ENCODE measurements at places on chromosomes 16 and 17.

- no peak for DNase-seq
Observed at GRCh38 chr16:69323415-69323814, 7.0 kb downstream of the PDF start.

GRCh38 chr16:3785413-3785812 is 68.1 kb upstream of the TRAP1 start:
- no peak for DNase-seq

DNA sequence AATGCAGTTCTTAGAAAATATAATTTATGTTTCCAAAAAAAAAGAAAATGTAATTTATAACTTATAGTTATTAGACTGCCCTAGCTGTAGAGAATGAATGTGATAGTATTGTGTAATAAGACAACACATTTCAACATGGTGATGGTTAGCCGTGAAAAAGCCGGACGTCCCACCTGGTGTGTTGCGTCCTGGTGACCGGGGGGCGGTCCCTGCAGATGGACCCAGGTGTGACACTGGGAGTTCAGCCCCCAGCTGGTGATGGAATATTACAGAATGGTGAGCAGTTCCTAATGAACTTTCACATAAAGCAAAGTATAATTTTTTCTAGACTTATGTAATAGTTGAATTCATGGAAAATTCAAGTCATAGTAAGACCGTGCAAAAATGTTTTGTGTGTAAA is 132.8 kb downstream of the LAT start:
- no peak for DNase-seq

DNA sequence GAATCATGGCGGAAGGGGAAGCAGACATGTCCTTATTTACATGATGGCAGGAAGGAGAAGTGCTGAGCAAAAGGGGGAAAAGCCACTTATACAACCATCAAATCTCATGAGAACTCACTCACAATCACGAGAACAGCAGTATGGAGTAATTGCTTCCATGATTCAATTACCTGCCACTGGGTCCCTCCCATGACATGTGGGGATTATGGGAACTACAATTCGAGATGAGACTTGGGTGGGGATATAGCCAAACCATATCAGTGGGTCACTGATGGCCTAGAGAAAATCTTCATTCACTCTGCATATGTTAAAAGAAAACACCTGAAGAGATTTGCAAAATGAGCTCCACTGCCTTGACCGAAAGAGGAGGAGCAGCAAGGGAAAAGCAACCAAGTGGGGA is 130.3 kb upstream of the FAM20A start:
- no peak for DNase-seq

DNA sequence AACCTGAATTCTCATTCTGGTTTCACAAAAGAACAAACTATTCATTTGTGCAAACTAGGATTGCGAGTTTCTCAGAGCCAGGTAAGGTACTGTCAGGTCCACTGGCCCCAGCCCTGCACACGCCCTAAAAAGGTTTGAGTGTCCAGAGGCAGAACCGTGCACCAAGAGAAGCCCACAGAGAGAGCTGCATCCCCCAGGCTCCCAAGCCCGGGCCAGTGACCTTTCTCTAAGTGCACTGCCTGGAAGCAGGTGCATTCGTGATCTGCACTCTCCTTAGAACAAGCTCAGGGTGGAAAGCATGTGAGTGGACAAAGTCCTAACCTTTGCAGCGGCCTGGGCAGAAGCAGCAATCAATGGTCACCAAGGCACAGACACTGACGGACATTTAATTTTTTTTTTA is 26.8 kb downstream of the MEAK7 start:
- DNase-seq = no peak

DNA sequence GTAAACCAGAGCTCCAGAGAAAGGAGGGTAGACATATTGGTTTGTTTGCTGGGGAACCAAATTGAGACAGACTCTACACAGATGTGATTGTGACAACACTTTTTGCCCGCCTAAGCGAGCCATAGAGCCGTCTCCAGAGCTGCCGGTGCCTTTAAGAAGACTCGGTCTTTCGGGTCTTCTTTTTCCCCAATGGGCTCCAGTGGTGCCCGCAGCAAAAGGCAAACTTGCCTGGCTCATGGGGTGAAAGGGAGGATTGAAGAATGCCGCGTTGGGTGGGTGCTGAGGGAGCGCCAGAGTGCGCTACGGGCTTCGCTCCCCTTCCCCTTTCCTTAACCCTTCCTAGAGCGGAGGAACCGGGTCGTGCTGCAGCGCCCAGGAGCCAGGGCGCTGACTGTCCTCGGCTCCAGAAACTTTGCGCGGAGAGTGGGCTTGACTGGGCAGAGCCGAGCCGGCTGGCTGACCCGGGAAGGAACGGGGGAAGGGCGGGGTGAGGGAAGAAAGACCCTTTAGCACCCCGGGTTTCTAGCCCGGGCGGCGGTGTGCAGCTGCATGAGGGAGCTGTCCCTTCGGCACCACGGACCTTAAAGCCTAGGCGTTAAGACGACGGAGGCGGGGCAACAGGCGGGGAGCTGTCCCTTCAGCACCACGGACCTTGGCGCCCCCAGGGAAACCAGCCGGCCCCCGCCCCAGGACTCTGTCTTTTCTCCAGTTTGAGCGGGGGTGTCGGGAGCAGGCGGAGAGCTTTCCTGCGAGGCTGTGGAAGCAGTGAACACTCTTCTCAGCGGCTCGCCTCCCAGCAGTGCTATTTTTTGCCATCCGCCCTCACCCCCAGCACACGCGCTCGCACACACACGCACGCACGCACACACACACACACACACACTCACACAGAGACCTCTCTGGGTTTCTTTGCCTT is at the start of gene CACNG3:
CACNG3 (plus strand) TSS at position 880 of the 916 bp plus-strand sequence. CDS start 420 bp downstream, outside the sequence.
- peak; percentile 37 for DNase-seq

DNA sequence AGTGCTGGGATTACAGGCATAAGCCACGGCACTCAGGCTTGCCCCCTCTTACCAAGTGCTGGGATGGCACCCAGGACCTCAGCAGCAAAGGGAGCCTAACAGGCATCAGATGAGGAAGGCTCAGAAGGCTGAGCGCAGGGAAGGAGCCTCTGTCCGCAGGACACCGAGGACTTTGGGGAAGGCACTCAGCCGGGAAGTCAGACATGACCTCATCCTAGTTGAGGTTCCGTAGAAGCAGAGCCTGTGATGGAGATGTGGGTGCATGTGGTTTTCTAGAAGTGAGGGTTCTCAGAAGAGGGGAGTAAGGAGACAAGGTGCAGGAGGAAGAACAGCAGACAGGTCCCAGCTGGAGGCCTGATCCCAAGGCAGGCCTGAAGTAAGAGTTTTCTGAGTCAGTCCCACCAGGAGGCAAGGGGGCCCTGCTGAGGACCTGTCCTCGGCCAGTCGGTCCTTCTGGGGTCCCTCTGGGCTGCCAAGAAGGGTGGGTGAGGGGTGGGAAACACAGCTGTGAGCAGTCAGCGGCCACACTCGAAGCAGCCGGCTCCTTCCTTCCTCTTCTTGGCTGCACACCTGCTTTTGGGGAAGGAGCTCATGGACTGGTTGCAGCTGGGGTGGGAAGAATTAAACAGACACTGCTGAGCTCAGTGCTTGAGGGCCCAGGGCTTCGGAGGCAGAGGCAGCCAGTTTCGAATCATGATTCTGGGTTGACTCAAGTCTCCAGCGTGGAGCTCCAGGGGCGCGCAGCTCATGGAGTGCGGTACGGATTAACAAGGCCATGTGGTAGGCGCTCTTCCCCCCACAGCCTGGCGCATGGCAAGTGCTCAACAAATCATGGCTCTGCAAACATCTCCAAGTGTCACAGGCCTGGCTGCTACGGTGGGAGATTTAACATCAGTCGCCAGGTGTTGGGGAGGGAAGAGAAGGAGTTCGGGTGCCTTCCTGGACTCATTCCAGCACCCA is 38.9 kb upstream of the SNN start:
- DNase-seq = no peak

GRCh38 chr16:10581507-10581906 is 1.1 kb upstream of the EMP2 start:
- no peak for DNase-seq

DNA sequence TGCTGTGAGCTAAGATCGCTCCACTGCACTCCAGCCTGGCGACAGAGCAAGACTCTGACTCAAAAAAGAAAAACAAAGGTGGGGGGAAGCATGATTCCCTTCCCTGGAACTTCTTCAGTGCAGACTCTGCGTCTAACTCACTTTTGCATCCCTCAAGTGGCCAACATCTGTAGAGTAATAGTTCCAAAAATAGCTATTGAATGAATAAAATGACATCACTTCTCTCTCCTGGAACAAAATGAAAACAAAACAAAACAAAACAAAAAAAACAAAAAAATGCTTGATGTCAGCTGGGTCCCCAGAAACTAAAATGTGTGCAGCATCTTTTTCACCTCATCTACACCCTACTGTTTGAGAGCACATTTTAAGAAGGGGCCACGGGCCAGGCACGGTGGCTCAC is 197.7 kb upstream of the NOG start:
- DNase-seq = no peak

DNA sequence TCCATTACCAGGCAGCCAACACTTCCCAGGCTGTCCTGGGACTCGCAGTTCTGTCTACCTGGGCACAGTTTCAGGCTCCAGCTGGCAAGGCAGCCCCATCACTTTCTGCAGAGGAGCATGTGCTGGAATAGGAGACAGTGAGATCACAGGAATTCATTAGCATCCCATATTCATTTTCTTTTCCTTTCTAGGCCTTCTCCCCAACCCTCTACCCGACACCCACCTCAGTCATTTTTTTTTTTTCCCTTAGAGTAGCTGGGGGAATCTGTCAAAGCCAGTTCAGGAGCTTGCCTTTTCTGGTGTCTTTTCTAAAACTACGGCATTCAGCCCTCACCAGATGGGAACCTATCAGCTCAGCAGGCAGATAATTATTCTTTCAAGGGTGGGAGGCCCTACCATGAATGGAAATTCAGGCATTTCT is 42.4 kb upstream of the FBXO47 start:
- DNase-seq = no peak

DNA sequence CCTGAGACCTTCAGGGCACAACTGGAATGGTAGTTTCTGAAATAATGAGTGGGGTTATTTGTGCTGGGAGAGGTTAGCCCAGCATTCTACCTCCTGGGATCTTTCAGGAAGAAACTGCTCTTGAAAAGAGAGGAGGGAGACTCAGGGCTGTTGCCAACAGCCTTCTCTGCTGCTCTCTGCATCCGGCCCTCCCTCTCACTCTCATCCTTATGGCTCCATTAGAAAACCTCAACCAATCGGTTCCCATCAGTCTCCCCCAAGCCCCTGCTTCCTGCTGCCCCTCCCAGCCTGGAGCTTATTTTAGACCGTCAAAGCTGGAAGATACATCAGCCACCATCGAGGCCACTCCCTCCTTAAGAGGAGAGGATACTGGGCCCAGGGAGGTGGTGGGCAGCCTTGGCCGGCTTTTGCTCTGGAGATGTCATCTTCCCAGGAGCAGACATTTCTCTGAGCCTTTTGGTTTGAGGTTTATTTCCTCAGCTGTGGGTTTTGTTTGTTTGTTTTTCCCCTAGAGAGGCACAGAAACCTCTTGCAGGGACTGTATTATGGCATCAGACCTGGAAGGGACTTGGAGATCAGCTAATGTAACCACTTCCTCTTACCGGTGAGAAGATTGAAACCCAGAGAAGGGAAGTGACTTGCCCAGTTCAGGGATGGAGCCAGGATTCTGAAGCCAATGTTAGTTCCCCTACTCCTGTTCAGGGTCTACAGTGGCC is 2.7 kb downstream of the MPRIP start:
- DNase-seq = peak; percentile 35

DNA sequence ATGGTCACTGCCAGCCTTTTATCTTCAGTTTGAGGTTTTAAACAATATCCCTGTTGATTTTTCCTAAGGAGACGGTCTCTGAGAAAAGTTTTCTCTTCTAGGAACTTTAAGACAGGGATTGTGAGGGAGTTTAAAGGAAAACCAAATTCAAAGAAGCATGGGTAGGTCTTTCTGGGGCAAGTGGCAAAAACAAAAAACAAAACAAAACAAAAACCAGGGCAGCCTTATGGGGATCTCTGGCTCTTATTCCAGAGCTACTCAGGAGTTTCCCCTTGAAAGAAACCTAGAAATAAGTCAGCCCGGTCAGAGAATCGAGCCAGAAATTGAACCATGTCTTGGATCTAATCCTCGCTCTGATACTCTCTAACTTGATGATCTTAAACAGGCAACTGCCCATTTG is 424.5 kb downstream of the GRIN2A start:
- no peak for DNase-seq

DNA sequence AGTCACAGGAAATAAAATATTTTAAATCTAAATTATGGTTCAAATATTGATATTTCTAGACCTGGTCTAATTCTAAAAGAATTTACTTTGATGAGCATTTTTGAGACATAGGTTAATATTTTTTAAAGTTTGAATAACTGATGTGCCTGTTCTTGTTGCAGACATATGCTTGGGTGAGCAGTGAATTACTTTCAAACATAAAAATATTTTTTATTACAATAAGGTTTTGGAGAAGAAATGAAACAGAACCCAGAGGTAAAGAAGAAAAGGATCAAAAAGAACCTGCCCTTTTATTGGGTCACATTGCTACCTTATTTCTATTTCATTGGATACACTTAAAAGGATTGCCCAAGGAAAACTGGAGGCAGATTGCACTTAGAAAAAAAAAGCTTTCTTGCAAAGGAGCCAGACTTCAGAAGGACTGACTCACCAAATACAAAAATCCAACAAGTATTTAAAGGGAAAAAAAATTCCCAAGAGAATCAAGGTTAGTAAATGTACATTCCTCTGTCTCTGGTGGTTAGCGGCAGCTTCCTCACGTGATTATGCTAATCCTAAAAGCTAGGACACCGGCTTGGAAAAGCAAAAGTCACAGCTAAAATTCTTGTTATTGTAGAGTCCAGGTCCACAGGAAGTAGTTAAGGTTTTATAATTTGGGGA is 18.5 kb downstream of the ENPP7 start:
- DNase-seq = no peak

GRCh38 chr17:10266296-10266876 is 68.0 kb upstream of the GAS7 start:
- no peak for DNase-seq

DNA sequence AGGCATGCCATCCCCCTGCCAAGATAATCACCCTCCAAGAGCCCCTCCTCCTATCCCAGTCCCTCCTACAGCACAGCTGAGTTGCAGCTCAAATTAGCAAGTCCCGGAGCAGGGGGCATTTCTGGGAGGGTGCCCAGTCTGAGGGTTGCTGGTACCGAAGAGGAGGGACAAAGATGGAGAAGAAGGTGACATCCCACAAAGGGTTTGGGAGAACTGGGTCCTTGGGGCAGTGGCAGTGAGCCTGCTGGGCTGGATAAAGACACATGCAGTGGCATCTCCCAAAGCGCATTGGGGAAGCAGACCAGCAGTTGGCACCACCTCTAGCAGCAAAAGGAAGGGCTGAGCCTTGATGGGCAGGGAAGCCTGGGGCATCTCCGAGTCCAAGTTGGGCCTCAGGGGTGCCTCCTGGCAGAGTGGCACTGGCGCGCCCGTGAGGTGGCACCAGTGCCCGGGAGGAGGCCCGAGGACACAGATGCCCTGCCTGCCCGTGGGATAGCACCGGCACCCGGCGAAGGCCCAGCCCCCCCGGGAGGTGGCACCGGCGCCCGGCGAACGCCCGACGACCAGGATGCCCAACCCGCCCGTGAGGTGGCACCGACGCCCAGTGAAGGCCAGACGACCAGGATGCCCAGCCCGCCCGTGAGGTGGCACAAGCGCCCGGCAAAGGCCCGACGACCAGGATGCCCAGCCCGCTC is 622 bp downstream of the TOM1L2 start:
- peak; percentile 64 for DNase-seq

Measured in adrenal gland (tissue), 19 donors.